CD4-positive, CD25-positive, alpha-beta regulatory T cell (primary cell): ENCODE measurements at places on chromosomes 1 and 21.

GRCh38 chr1:225660544-225660946, 7.6 kb upstream of the ENAH start:
- no peak overlapping the region for H3K4me3 ChIP-seq
- H3K36me3 ChIP-seq, result no peaks in the 10 kb centered on the region
- DNase-seq, result no peak
- peaks cover 4% of the 10 kb centered on the region for H3K27me3 ChIP-seq
- H3K27ac ChIP-seq, result no peak overlapping the region

DNA sequence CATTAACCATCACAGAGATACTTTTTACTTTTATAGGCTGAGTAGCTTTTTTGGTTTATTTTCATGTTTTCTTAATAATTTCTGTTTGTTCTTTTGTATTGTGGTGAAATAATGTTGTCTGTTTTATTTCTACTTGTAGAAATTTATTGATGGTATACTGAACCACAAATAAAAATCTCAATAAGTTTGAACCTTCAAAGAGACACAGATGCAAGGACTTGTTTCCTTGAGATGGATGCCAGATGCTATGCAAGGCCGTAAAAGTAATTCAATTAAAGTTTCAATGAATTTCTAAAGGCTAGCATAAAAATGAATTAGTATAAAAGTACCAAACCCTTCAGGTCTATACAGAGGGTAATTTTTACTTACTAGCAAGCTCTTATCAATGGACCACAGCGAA, 873.5 kb downstream of the TTLL7 start:
- H3K4me3 ChIP-seq, result no peak overlapping the region
- no peak overlapping the region for H3K27ac ChIP-seq
- no peaks in the 10 kb centered on the region for H3K27me3 ChIP-seq
- no peaks in the 10 kb centered on the region for H3K4me1 ChIP-seq

GRCh38 chr1:14610761-14611160, 12.3 kb downstream of the KAZN start:
- H3K4me1 ChIP-seq, result no peaks in the 10 kb centered on the region
- no peaks in the 10 kb centered on the region for H3K27me3 ChIP-seq
- no peak overlapping the region for H3K27ac ChIP-seq
- no peak overlapping the region for H3K4me3 ChIP-seq
- H3K36me3 ChIP-seq, result no peaks in the 10 kb centered on the region
- no peak for DNase-seq

DNA sequence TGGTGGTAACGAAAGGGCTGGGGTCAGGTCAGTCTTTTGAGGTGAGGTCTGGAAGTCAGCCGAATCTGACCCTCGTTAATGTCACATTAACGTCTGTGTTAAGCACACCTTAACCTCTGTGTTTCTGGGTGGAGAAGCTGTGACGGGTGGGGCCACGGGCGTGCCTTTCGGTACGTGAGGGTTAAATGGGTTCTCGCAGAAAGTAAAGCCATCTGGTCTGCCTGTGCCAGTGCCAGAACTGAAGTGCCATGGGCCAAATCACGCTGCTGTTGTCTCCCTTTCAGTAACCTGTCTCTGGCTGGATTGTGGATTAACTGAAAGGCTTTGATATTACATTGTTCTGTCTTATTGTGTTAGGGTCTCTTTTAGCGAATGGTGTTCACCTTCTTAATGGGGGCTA, 14.4 kb downstream of the URB2 start:
- H3K36me3 ChIP-seq, result peaks cover 47% of the 10 kb centered on the region
- H3K27me3 ChIP-seq, result no peaks in the 10 kb centered on the region
- H3K4me3 ChIP-seq, result no peak overlapping the region
- DNase-seq, result no peak
- H3K27ac ChIP-seq, result no peak overlapping the region
- no peaks in the 10 kb centered on the region for H3K4me1 ChIP-seq

GRCh38 chr1:3654549-3655281, 2.4 kb downstream of the TP73 start:
- no peak overlapping the region for H3K4me3 ChIP-seq
- H3K27me3 ChIP-seq, result peaks cover 4% of the 10 kb centered on the region

GRCh38 chr1:229107972-229108371, 162.9 kb upstream of the RAB4A start:
- H3K4me1 ChIP-seq, result no peaks in the 10 kb centered on the region
- no peak for DNase-seq
- no peaks in the 10 kb centered on the region for H3K36me3 ChIP-seq
- no peak overlapping the region for H3K4me3 ChIP-seq
- H3K27ac ChIP-seq, result no peak overlapping the region
